Transverse colon (tissue), 4 donors: ENCODE measurements at places on chromosomes 7 and 10.

GRCh38 chr10:109998513-109998912, 9.3 kb upstream of the ADD3 start:
- no peak overlapping the region for H3K27ac ChIP-seq
- H3K27me3 ChIP-seq: no peaks in the 10 kb centered on the region
- no peak overlapping the region for H3K4me3 ChIP-seq
- H3K36me3 ChIP-seq: no peaks in the 10 kb centered on the region

DNA sequence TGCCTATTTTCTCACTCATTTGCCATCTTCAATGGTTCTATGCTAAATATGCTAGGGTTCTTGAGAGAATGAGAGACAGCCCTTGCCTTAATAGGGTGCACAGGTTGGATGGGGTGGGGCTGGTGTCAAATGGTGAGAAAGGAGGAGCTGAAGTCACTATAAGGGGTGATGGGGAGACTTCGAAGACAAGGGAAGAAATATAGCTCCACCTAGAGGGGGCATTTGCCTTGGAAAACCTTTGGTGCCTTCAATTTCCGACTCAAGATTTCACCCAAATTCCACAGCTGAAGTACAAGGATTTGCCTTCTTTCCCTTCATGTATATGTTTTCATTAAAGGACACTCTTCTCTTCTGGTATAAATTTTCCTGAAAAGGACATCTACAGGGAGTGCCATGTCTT, 5.6 kb downstream of the PTN start:
- no peaks in the 10 kb centered on the region for H3K4me1 ChIP-seq
- no peak for DNase-seq
- no peaks in the 10 kb centered on the region for H3K27me3 ChIP-seq
- no peak overlapping the region for H3K4me3 ChIP-seq
- H3K36me3 ChIP-seq: no peaks in the 10 kb centered on the region
- H3K27ac ChIP-seq: no peak overlapping the region

DNA sequence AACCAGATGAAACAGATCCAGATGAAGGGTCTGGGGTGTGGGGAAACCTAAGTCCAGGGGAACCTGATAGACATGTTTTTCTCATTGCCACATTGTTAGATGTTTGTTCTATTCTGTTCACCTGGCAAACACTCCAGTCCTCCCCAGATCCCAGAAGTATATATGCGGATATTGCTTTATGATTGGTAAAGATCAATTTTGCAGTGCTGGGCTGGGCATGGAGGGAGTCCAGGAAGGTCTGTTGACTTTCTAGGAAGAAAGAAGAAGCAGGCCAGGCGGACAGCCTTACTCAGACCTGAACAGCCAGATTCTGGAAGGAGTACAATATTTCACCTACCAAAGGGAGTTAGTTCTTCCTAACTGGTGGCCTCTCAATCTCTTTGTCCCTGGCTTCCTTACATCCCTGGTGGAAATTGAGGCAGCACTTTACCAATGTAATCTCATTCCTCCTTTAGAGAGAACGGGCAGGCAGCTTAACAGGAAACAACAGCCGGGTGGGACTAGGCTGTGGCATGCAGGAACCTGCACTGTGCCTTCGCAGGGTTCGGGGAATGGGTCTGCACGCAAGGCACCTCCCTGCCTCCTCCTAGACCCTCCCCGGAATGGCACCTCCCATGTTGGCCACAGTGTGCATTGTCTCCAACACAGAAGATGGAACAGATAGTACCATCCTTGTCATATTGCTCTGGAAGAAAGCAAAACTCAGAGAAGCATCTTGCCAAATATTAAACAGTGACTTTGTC, 930 bp downstream of the GIMAP6 start:
- H3K36me3 ChIP-seq: no peaks in the 10 kb centered on the region
- no peak for DNase-seq
- peak overlapping the region; percentile 22 for H3K4me3 ChIP-seq
- H3K27me3 ChIP-seq: no peaks in the 10 kb centered on the region

GRCh38 chr10:97889461-97890265, 40.0 kb downstream of the GOLGA7B start:
- no peak overlapping the region for H3K4me3 ChIP-seq
- no peak overlapping the region for H3K27ac ChIP-seq
- no peaks in the 10 kb centered on the region for H3K4me1 ChIP-seq
- no peaks in the 10 kb centered on the region for H3K27me3 ChIP-seq

- no peak for DNase-seq
- H3K27ac ChIP-seq: no peak overlapping the region
- no peaks in the 10 kb centered on the region for H3K36me3 ChIP-seq
Measured at GRCh38 chr7:150828384-150828783, 23.9 kb upstream of the AOC1 start.

DNA sequence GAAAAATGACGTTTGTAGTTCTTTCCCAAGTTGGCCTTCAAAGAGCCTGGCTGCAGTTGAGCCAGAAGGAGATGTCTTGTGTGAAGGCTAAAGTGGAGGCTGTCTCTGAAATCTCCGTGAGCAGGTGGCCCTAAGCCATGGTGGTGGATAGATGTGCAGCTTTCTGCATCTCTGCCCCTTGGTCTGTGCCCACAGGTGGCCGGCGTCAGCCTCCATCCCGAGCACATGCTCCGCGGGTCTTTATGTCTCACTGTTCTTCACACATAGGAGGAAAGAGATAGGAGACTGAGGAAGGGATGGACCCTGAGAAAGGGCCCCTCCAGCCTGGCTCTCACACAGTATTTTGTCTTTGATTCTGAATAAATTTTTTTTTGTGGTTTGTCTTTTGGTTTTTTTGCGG, 30.3 kb upstream of the SLC26A4 start:
- H3K27ac ChIP-seq: no peak overlapping the region
- H3K36me3 ChIP-seq: no peaks in the 10 kb centered on the region
- no peak overlapping the region for H3K4me3 ChIP-seq
- H3K27me3 ChIP-seq: no peaks in the 10 kb centered on the region
- DNase-seq: no peak
- H3K4me1 ChIP-seq: no peaks in the 10 kb centered on the region

- H3K4me1 ChIP-seq: no peaks in the 10 kb centered on the region
- no peak overlapping the region for H3K27ac ChIP-seq
- H3K4me3 ChIP-seq: no peak overlapping the region
- H3K36me3 ChIP-seq: no peaks in the 10 kb centered on the region
- no peak for DNase-seq
Measured at GRCh38 chr10:120803972-120804371, 47.2 kb upstream of the WDR11 start.

- no peaks in the 10 kb centered on the region for H3K27me3 ChIP-seq
- H3K4me1 ChIP-seq: peaks cover 6% of the 10 kb centered on the region
- H3K36me3 ChIP-seq: no peaks in the 10 kb centered on the region
- H3K27ac ChIP-seq: no peak overlapping the region
- DNase-seq: no peak
- no peak overlapping the region for H3K4me3 ChIP-seq
Measured at GRCh38 chr7:51226063-51226755, 90.4 kb downstream of the COBL start.

DNA sequence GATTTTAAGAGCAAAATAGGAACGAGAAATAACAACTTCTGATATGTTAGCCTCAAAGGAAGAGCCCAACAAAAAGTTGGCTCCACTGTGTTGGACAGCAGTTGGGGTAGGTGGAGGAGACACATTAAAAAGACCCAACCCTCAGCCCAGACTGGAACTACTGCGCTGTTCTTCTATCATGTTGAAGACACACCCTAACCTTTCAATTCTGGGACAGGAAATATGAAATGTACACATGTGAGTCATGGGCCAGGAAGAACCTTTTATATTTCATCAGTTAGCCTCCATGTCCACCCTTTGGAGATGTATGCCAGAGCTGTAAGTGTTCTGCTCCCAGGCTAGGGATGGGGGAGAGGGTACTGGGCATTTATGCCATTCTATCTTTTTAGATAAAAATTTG, 22.1 kb downstream of the CLDN12 start:
- no peak for DNase-seq
- no peaks in the 10 kb centered on the region for H3K4me1 ChIP-seq
- H3K27ac ChIP-seq: no peak overlapping the region
- no peaks in the 10 kb centered on the region for H3K27me3 ChIP-seq
- H3K36me3 ChIP-seq: no peaks in the 10 kb centered on the region

DNA sequence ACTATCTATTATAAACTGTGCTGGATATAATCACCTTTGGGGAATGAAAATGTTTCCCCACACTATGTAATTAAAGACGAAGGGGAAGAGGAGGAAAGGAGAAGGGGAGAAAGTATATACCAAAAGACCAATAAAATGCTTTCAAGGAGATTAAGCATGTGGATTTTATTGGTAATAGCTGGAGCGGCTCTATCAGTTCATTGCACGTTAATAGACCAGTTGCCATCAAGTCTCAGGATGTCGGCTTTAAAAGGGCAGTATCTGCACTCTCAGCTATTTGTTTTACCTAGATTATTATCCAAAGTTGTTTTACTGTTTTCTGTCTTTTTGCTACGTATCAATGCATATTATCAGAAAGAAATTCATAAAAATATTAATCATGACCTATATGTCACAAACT, 9.0 kb downstream of the ETV1 start:
- no peak overlapping the region for H3K27ac ChIP-seq
- no peak overlapping the region for H3K4me3 ChIP-seq
- no peaks in the 10 kb centered on the region for H3K36me3 ChIP-seq
- H3K4me1 ChIP-seq: peaks cover 17% of the 10 kb centered on the region
- H3K27me3 ChIP-seq: no peaks in the 10 kb centered on the region
- DNase-seq: no peak

DNA sequence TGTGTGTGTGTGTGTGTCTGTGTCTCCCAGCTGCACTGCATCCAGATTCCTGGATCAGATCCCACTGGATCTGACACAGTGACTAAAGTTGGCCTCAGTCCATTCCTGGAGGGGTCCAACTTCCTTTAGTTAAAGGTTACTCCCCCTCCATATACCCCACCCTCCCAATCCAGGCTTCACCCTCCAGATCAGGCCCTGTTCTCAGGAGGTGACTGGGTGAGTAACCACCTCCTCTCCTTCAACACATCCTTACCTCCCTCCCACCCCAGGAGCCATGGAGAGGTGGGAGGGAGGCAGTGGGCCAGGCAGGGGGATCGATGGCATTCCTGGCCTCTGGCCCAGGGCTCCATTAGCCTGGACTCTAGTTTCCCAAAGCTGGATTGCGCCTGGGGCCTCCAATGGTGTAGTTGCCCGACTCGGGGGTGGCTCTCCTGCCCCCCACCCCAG, 11.3 kb downstream of the KCNIP2 start:
- DNase-seq: no peak
- no peak overlapping the region for H3K27ac ChIP-seq

DNA sequence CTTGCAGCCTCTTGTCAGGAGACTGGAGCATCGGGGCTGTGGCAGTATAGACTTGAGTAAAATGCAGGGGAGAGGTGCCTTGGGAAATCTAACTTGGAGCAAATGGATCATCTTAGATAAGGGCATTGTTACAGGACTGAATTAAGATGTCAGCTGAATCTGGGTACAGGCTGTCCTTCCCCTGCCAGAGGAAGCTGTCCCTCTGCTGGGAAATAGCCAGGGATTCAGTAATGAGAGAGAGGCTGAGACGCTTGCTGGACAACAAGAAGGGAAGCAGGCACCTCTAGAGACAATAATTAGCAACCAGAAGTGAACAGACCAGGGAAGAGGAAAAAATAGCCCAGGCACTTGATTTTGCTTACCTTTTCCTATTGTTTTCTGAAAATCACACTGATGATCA, 20.7 kb upstream of the RAPGEF5 start:
- no peaks in the 10 kb centered on the region for H3K27me3 ChIP-seq
- H3K36me3 ChIP-seq: no peaks in the 10 kb centered on the region
- no peak overlapping the region for H3K4me3 ChIP-seq
- peaks cover 4% of the 10 kb centered on the region for H3K4me1 ChIP-seq
- H3K27ac ChIP-seq: no peak overlapping the region

- H3K36me3 ChIP-seq: no peaks in the 10 kb centered on the region
- no peak for DNase-seq
- H3K4me1 ChIP-seq: no peaks in the 10 kb centered on the region
- H3K4me3 ChIP-seq: no peak overlapping the region
- H3K27me3 ChIP-seq: no peaks in the 10 kb centered on the region
Measured at GRCh38 chr7:130844811-130845580, 111.0 kb upstream of the KLF14 start.

DNA sequence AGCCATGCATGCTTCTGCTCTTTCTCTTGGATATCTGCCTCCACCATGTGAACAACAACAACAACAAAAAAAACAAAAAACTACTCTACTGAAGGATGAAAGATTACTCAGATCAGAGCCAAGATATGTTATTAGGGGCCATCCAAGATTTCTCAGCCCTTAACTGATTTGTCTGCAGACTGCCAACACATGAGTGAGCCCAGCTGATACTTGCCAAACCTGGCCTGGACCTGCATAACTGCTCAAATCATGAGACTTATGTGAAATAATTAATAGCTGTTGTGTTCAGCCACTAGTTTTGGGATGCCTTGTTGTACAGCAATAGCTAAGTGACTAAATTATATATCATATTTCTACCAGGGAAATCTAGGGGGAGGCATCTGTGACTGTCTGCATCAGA, 334.5 kb upstream of the SORCS1 start:
- H3K27ac ChIP-seq: no peak overlapping the region
- H3K4me1 ChIP-seq: no peaks in the 10 kb centered on the region
- DNase-seq: no peak
- H3K4me3 ChIP-seq: no peak overlapping the region
- H3K36me3 ChIP-seq: no peaks in the 10 kb centered on the region
- H3K27me3 ChIP-seq: no peaks in the 10 kb centered on the region
